ENCODE measurements at places on chromosomes 6 and 20. TPM values are rescaled to one million over a fixed set of nuclear protein-coding genes. Genes with fewer than 3 reads are reported as not detected.

Gene MEI4
- not detected for total RNA-seq

GRCh38 chr20:9503526-9504245 lies 10.7 kb upstream of the LAMP5 start:
- peaks cover 27% of the 10 kb centered on the region for H3K4me1 ChIP-seq
- H3K27me3 ChIP-seq = peaks cover 42% of the 10 kb centered on the region
- no peak overlapping the region for H3K27ac ChIP-seq
- H3K4me3 ChIP-seq = no peak overlapping the region

Gene ALDH8A1
- total RNA-seq = 1.6 TPM

- no peaks in the 10 kb centered on the region for H3K27me3 ChIP-seq
- H3K27ac ChIP-seq = no peak overlapping the region
- H3K4me3 ChIP-seq = no peak overlapping the region
- H3K36me3 ChIP-seq = no peaks in the 10 kb centered on the region
- no peak for DNase-seq
Observed at GRCh38 chr6:90021711-90022110, 127.4 kb downstream of the GJA10 start.

GRCh38 chr6:141260627-141261015 lies 872.1 kb upstream of the GJE1 start:
- no peak overlapping the region for H3K4me3 ChIP-seq
- no peak overlapping the region for H3K27ac ChIP-seq
- H3K27me3 ChIP-seq = no peaks in the 10 kb centered on the region
- H3K4me1 ChIP-seq = no peaks in the 10 kb centered on the region

- no peak for DNase-seq
- H3K4me3 ChIP-seq = no peak overlapping the region
- H3K27me3 ChIP-seq = no peaks in the 10 kb centered on the region
- no peaks in the 10 kb centered on the region for H3K4me1 ChIP-seq
- H3K27ac ChIP-seq = no peak overlapping the region
Observed at GRCh38 chr6:129661536-129662405, 48.2 kb downstream of the ARHGAP18 start.

Gene BPIFB2
- total RNA-seq = not detected

DNA sequence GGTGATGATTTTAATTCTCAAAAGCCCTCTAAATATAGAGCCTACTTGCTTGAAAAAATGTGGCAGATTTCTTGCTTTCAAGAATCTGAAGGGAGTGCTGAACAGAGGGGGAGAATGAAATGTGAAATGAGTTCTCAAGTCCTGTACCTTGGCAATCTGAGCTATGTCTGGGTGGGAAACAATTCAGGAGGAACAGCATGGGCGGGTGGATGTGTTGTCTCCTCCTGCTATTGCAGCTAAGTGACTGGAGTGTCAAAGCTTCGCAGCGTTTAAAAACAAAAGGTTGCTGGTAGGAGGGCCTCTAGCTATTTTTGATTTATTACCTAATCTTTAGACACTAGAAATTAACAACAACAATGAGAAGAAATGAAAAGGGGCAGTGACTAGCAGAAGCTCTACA lies 102.5 kb upstream of the ARG1 start:
- H3K36me3 ChIP-seq = no peaks in the 10 kb centered on the region
- no peaks in the 10 kb centered on the region for H3K27me3 ChIP-seq
- H3K4me3 ChIP-seq = no peak overlapping the region
- no peak for DNase-seq
- H3K27ac ChIP-seq = no peak overlapping the region
- no peaks in the 10 kb centered on the region for H3K4me1 ChIP-seq

- no peaks in the 10 kb centered on the region for H3K36me3 ChIP-seq
- no peaks in the 10 kb centered on the region for H3K4me1 ChIP-seq
- no peak for DNase-seq
- H3K27ac ChIP-seq = no peak overlapping the region
- H3K4me3 ChIP-seq = no peak overlapping the region
- H3K27me3 ChIP-seq = no peaks in the 10 kb centered on the region
Observed at GRCh38 chr6:164749221-164750064, 560.0 kb downstream of the C6orf118 start.

Measured in B cell (primary cell).